Caudate nucleus (tissue), 63 donors: ENCODE measurements at places on chromosomes 5 and 9.

GRCh38 chr5:111513131-111513520 lies 791 bp upstream of the STARD4 start:
- DNase-seq, result no peak

GRCh38 chr5:4640795-4641194 lies 499.3 kb upstream of the ADAMTS16 start:
- no peak for DNase-seq

DNA sequence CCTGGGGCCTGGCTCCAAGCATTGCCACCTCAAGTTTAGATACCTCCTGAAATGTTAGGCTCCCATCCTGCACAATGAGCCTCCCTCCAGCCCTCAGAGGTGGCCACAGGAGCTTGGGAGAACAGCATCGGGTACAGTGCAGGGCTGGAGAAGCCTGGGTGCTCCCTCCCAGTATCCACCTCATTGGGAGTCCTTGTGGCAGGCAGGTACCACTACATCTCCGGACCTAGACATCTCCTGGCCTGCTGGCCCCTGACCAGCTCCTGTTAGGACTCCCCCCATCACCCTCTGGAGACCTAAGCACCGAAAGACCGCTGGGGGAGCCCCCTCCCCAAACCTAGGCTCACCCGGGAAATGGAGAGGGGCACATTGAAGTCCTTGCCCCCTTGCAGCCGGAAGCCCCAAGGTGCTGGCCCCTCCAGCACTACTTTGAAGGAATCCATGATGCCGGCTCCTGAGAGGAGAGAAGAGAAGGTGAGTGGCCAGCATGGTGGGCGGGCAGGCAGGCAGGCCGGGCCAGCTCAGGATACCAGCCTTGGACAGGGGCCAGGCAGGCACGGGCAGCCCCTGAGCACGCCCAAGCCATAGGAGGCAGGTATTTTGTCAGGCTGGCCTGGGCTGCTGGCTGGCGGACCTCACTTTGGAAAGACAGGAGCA lies 1.2 kb downstream of the PDLIM7 start:
- DNase-seq, result no peak

- no peak for DNase-seq
Measured at GRCh38 chr9:89753472-89754055, 148.8 kb downstream of the GADD45G start.

DNA sequence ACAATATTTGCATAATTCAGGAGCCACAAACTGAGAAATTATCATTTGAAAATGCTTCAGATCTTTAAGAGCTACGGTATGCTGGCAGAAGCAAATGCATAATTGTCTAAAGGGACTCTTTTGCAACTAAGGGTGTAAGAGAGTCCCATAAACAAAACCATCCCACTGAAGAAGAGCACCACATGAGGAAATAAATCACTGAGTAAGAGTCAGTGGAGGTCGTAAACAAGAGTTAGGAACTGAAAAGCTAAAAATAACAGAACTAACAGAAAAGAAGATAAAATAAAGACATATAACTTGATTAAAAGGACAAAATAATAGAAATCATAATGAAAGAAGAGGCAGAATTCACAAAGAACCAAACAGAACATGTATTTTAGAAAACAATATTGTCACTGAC lies 3.5 kb upstream of the SMC2 start:
- DNase-seq, result no peak

DNA sequence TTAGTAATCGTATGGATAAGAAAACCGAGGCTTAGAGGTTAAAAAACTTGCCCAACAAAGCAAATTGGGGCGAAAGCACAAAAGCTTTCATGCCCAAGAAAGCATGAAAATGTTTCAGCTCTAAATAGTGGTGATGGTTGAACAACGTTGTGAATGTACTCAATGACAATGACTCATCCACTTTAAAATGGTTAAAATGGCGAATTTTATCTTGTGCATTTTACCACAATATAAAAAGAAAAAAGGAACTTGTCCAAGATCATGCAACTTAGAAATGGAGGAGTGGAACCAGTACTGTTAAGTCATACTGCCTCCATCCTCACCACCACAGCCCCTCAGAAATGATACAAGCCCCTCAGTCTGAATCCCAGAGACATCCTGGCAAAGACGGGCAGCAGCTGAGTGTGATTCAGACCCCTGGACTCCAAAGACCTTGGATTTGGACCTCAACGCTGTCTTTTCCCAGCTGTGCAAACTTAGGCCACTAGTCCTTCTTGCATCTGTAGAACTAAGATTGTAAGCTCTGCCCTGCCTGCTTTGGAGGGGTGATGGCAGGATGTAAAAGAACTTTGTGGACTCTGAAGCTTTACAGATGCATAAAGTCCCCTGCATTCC lies 158.4 kb downstream of the GABBR2 start:
- DNase-seq, result no peak

DNA sequence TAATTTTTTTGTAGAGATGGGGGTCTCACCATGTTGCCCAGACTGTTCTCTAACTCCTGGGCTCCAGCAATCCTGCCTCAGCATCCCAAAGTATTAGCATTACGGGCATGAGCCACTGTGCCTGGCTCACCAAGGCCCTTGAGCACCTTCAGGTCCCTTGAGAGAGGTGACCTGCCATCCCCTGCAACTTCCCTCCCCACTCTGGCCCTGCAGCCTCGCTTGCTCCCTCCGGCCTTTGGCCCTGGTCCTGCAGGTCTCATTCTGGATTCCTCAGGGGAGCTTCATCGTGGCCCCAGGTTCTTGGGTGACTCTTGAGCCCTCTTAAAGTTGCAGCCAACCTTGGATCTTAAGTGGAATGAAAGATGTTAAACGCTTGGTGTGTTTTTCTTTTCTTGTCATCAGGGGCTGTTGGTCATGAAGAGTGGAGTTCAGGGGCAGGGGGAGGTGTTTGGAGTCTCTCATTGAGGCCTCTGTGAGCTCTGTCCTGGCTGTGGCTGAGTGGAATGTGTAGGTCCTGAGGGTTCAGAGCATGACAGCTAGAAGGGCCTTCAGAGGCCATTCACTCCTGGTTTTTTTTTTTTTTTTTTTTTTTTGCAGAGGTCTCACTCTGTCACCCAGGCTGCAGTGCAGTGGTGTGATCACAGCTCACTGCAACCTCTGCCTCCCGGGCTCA lies 33.0 kb downstream of the PPARGC1B start:
- no peak for DNase-seq

- DNase-seq, result no peak
Measured at GRCh38 chr9:91302831-91303230, 58.9 kb downstream of the AUH start.

DNA sequence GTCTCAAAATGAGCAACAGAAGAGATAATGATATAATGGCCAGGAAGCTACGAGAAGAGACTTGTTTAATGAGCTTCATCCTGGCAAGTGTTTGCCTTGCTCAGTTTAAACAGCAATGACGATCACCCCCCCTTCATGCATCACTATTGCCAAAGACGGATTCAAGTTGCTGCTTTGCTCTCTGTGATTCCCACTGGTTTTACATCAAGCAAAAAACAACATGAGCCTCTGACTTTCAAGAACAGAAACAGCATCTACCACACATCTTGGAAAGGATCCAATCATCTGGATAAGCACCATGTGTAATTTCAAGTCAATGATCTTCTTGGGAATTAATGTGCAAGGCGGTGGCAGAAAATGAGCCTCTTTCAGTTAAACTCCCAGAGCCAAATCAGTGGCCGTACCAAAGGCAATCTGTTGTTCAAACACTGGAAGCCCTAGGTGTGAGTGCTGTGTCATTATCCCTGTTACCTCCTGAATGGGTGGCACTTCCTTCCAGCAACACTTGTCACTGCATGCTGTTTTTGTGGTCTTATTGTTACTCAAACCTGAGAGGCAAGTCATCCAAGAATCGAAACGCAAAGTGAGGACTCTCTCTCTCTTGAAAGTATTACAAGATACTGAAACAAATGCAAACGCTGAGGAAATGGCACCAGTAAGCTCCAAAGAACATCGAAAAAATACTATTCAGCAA lies 72.8 kb downstream of the MED27 start:
- no peak for DNase-seq
